Purkinje cell (primary cell): ENCODE measurements at places on chromosomes 5 and 9. TPM values are rescaled to one million over a fixed set of nuclear protein-coding genes. Genes with fewer than 3 reads are reported as not detected.

The TNC gene
- polyA plus RNA-seq, result 2.9 and 3.8 TPM in 2 replicates

The DHX29 gene
- polyA plus RNA-seq, result 32.1 and 57.0 TPM in 2 replicates

The RNF180 gene
- polyA plus RNA-seq, result 9.9 TPM in 2 replicates

The C9orf153 gene
- polyA plus RNA-seq, result 0.14 and 0.98 TPM in 2 replicates

The FBN2 gene
- 0.03 TPM in 1 of 2 replicates, not detected in the other for polyA plus RNA-seq

The ELAVL2 gene
- polyA plus RNA-seq, result 1.5 and 14.0 TPM in 2 replicates

The DBH gene
- polyA plus RNA-seq, result not detected in 2 replicates

The FOXD4L5 gene
- not detected in 2 replicates for polyA plus RNA-seq

The NRARP gene
- not detected in 2 replicates for polyA plus RNA-seq

The C9 gene
- 0.08 TPM in 1 of 2 replicates, not detected in the other for polyA plus RNA-seq

The SOHLH1 gene
- 1.4 TPM in 1 of 2 replicates, not detected in the other for polyA plus RNA-seq

The GALNT12 gene
- polyA plus RNA-seq, result 1.2 TPM in 1 of 2 replicates, not detected in the other

The PCDHGA2 gene
- polyA plus RNA-seq, result 1.9 TPM in 1 of 2 replicates, not detected in the other

The SLCO6A1 gene
- not detected in 2 replicates for polyA plus RNA-seq

The C7 gene
- polyA plus RNA-seq, result 0.28 TPM in 1 of 2 replicates, not detected in the other

The PHYHD1 gene
- 4.6 TPM in 1 of 2 replicates, not detected in the other for polyA plus RNA-seq

The LYRM7 gene
- polyA plus RNA-seq, result 28.5 and 59.4 TPM in 2 replicates

The FOXD4L4 gene
- not detected in 2 replicates for polyA plus RNA-seq

The BARHL1 gene
- not detected in 2 replicates for polyA plus RNA-seq

The CDO1 gene
- polyA plus RNA-seq, result 40.0 and 66.5 TPM in 2 replicates

The KCNIP1 gene
- 139 and 148 TPM in 2 replicates for polyA plus RNA-seq

The SVEP1 gene
- polyA plus RNA-seq, result 0.28 and 0.65 TPM in 2 replicates
